ENCODE measurements at places on chromosomes 7 and 10.

GRCh38 chr7:67422601-67423000 is 426.0 kb downstream of the TYW1 start:
- no peak for DNase-seq

GRCh38 chr7:31052841-31053601 is 913 bp downstream of the ADCYAP1R1 start:
- DNase-seq = no peak

GRCh38 chr7:105210721-105211205 is 178.0 kb downstream of the SRPK2 start:
- DNase-seq = no peak

- DNase-seq = no peak
Measured at GRCh38 chr10:124722798-124723783, 21.1 kb downstream of the FAM53B start.

DNA sequence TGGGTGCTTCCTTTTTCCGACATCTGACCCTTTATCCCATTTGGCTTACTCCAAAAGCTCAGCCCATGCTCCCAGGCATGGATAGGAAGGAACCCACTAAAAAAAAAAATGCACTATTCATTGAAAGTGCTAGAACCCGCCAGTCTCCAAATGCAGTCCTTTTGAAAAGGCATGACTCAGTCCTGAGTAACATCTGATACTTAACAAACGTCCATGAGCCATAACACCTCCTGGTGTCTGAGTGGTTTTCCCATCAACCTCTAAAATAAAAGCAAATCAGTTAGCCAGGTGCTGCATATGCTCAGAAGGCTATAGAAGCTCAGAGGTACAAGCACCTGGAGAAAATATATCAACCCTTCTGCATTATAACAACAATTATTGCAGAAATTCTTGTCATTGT is 45.0 kb upstream of the CACUL1 start:
- no peak for DNase-seq

Measured in COR-L47 (cell line).